ENCODE measurements at places on chromosomes 7 and 10.

DNA sequence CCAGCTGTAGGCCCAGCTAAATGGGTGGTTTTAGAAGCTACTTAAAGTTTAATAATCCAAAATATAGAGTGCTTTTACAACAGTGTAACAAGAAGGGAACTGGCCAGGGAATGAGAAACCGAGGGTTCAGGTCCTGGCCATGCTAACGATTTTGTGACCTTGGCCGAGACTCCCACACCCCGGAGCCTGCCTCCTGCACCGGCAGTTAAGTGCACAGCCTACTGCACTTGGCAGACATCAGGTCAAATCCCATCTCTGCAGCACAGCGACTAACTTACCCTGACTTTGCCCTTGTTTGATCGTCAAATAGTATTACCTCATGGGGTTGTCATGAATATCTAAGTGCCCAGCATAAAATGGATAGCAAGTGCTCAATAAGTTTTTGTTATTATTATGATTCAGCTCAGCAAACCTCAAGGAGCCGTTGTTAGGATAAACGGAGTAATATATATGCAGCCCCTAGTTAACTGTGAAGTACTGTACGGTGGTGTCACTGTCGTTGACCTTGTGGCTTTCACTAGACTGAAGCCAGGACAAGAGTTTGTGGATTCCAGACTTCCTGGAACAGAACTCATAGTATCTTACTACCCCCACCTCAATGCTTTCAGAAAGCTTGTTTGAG is 35.5 kb downstream of the LYZL1 start:
- DNase-seq = no peak

GRCh38 chr10:83310688-83311087 is 828.6 kb upstream of the GHITM start:
- no peak for DNase-seq

DNA sequence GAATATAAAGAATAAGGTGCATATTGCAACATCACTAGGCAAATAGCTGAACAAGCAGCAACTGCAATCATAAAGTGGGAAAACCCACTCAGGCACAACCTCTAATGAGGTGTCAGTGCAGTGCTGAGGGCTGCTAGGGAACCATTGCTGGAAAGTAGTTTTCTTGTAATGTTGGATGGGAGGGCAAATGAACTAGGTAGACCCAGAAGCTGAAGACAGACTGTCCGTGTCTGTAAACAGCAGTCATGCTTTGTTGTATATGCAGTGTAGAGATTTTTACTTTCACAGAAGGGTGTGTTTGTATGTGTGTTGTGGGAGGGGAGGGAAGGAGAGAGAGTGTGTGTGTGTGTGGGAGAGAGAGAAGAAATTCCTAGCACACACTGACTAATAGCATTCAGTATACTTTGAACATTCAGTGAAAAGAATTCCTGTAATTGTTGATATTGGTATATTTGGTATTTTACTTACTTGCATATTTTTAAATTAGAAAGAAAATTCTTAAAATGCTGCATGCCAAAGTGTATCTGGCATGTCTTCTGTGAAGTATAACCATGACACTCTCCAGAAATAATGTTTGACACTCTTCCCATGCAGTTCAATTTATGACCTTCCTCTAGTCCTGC is 28.8 kb downstream of the ITGB8 start:
- DNase-seq = no peak

GRCh38 chr10:86699125-86699524 is 30.8 kb downstream of the LDB3 start:
- DNase-seq = no peak

DNA sequence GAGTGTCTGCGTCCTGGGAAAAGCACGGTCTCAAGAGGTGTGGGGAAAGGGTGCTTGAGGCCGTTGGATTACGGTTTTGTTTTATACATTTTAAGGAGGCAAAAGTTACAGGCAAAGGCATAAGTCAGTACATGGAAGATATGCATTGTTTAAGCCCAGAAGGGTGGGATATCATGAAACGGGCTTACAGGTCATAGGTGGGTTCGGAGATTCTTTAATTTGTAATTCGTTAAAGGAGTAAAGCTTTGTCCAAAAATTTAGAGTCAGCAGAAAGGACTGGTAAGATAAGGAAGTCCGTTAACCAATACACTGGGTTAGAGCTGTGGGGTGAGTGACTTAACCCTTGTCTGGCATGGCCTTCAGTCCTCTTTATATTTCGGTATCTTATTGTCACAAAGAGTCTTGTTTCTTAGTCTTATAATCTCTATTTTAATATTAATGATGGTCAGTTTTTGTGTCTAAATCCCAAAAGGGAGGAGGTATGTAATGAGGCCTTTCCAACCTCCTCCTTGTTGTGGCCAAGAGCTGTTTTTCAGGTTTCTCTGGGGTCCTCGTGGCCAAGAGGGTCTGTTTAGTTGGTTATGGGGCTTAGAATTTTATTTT is 12.7 kb downstream of the TSPAN14 start:
- DNase-seq = no peak

DNA sequence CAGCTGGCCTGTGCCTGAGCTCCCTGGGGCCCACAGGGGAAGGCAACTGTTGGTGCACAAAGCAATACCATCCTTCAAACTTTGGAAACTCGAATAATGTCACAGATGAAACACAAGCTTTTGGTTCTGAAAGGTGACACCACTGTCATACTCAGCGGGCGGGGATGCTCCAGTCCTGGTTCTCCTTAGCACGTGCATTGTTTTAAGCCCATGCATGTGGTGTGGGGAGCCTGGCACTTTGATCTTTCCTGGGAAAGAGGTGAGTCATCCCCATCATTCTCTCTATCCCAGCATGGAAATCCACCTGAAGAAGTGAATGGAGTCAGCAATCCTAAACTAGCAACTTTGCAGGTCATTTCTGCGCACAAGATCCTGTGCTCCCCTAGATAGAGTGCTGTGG is 119.6 kb downstream of the GLRX3 start:
- DNase-seq = no peak

- no peak for DNase-seq
Measured at GRCh38 chr10:122962405-122962804, 8.4 kb upstream of the C10orf88 start.

DNA sequence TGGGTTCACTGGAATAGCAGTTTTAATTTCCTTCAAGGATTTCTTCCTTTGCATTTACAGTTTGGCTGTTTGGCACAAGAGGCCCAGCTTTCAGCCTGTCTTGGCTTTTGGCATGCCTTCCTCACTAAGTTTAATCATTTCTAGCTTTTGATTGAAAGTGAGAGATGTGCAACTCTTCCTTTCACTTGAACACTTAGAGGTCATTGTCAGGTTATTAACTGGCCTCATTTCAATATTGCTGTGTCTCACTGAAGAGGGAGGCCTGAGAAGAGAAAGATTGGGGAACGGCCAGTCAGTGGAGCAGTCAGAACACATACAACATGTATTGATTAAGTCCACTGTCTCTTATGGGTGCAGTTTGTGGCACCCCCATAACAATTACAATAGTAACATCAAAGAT is 33.9 kb downstream of the PTTG1IP2 start:
- no peak for DNase-seq

GRCh38 chr10:6542999-6543430 is 37.1 kb downstream of the PRKCQ start:
- DNase-seq = no peak

GRCh38 chr7:83270407-83270806 is 107.7 kb upstream of the PCLO start:
- no peak for DNase-seq

GRCh38 chr7:98701372-98701771 is 84.3 kb downstream of the NPTX2 start:
- no peak for DNase-seq

- no peak for DNase-seq
Measured at GRCh38 chr7:138092486-138093028, 16.3 kb downstream of the AKR1D1 start.

GRCh38 chr10:93166134-93166533 is 92.4 kb downstream of the CYP26A1 start:
- no peak for DNase-seq

GRCh38 chr10:117412469-117413010 is 37.3 kb upstream of the PDZD8 start:
- DNase-seq = no peak

DNA sequence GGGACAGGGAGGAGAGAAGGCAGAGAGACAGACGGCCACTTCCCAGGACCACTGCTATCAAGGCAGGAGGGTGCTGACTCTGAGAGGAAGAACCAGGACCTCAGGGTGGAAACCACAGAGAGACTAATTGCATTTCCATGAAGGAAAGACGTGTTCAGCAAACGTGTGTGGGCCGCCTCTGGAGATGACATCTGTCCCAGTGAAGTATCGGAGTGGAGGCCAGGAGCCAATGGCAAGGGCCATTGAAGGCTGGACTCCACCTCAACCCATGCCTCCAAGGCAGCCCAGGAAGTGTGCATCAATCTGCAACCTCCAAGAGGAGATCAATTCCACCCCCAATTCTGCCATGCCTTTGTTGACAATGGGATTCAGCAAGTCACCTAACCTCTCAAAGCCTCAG is 229.9 kb downstream of the USP6NL start:
- no peak for DNase-seq

All from hematopoietic multipotent progenitor cell (in vitro differentiated cells).